Endothelial cell of coronary artery (primary cell): ENCODE measurements at places on chromosomes 5 and 9. TPM values are rescaled to one million over a fixed set of nuclear protein-coding genes. Genes with fewer than 3 reads are reported as not detected.

LTC4S gene
- 1.1 and 1.2 TPM in 2 replicates for total RNA-seq

F12 gene
- total RNA-seq: 0.56 and 0.99 TPM in 2 replicates

RNF224 gene
- under 0.01 TPM in 1 of 2 replicates, not detected in the other for total RNA-seq

KCNIP1 gene
- total RNA-seq: not detected in 2 replicates

C1QTNF2 gene
- total RNA-seq: 0.09 TPM in 1 of 2 replicates, not detected in the other

PDE6A gene
- total RNA-seq: under 0.01 TPM in 1 of 2 replicates, not detected in the other

FBXL7 gene
- total RNA-seq: 6.1 and 6.9 TPM in 2 replicates

KIF24 gene
- total RNA-seq: 1.0 and 2.4 TPM in 2 replicates

CDC20B gene
- total RNA-seq: not detected in 2 replicates

PCDHGA9 gene
- total RNA-seq: 1.6 and 3.1 TPM in 2 replicates

GFI1B gene
- not detected in 2 replicates for total RNA-seq

DBH gene
- not detected in 2 replicates for total RNA-seq

PDLIM4 gene
- total RNA-seq: 50.3 and 63.1 TPM in 2 replicates

TAS2R1 gene
- not detected in 2 replicates for total RNA-seq

PCDHB4 gene
- total RNA-seq: 0.09 TPM in 2 replicates

RGS7BP gene
- 2.5 and 3.1 TPM in 2 replicates for total RNA-seq

ABCA1 gene
- total RNA-seq: 15.3 and 27.9 TPM in 2 replicates

NTRK2 gene
- 0.09 and 0.18 TPM in 2 replicates for total RNA-seq

FGFR4 gene
- 0.09 and 0.36 TPM in 2 replicates for total RNA-seq

PNPLA7 gene
- total RNA-seq: 0.36 and 0.47 TPM in 2 replicates

SLC6A19 gene
- not detected in 2 replicates for total RNA-seq

SHROOM1 gene
- 4.2 and 4.3 TPM in 2 replicates for total RNA-seq
